ENCODE measurements at places on chromosomes 7 and 10. TPM values are rescaled to one million over a fixed set of nuclear protein-coding genes. Genes with fewer than 3 reads are reported as not detected.

The OR6V1 gene
- not detected for total RNA-seq

The CFAP46 gene
- 0.92 TPM for total RNA-seq

The DGKB gene
- total RNA-seq, result 0.60 TPM

The CH25H gene
- total RNA-seq, result not detected

The CPA2 gene
- total RNA-seq, result not detected

The VIPR2 gene
- not detected for total RNA-seq

The SPDYE8 gene
- total RNA-seq, result not detected

The SPDYE9 gene
- total RNA-seq, result not detected

The C1QL3 gene
- not detected for total RNA-seq

The PSMA2 gene
- total RNA-seq, result 60.8 TPM

The NAT16 gene
- not detected for total RNA-seq

The LOXL4 gene
- 3.2 TPM for total RNA-seq

The PPP1R3C gene
- 39.8 TPM for total RNA-seq

The PRKG1 gene
- 27.1 TPM for total RNA-seq

The LRRN3 gene
- 1.3 TPM for total RNA-seq

The KIF11 gene
- total RNA-seq, result 6.6 TPM

The BAIAP2L1 gene
- total RNA-seq, result 12.4 TPM

The BRAF gene
- 24.7 TPM for total RNA-seq

The TMEM213 gene
- total RNA-seq, result not detected

The PRR15 gene
- total RNA-seq, result 6.3 TPM

The FOXI2 gene
- not detected for total RNA-seq

The VSTM4 gene
- total RNA-seq, result 6.4 TPM

The AKR1C4 gene
- total RNA-seq, result not detected

The CRHR2 gene
- total RNA-seq, result not detected

The ZNF488 gene
- 1.1 TPM for total RNA-seq

The PKD2L1 gene
- not detected for total RNA-seq

The GATA3 gene
- not detected for total RNA-seq

The CRTAC1 gene
- 0.37 TPM for total RNA-seq

The GNAI1 gene
- 26.1 TPM for total RNA-seq

The ZNF3 gene
- total RNA-seq, result 28.4 TPM

The CAMK1D gene
- total RNA-seq, result 31.2 TPM
